Stimulated activated CD4-positive, alpha-beta T cell treated with anti-CD3 and anti-CD28 coated beads, Interleukin-1b, Interleukin-23, amount 100 ng/mL, for 24 hours (primary cell): ENCODE measurements at places on chromosomes 13 and 19.

DNA sequence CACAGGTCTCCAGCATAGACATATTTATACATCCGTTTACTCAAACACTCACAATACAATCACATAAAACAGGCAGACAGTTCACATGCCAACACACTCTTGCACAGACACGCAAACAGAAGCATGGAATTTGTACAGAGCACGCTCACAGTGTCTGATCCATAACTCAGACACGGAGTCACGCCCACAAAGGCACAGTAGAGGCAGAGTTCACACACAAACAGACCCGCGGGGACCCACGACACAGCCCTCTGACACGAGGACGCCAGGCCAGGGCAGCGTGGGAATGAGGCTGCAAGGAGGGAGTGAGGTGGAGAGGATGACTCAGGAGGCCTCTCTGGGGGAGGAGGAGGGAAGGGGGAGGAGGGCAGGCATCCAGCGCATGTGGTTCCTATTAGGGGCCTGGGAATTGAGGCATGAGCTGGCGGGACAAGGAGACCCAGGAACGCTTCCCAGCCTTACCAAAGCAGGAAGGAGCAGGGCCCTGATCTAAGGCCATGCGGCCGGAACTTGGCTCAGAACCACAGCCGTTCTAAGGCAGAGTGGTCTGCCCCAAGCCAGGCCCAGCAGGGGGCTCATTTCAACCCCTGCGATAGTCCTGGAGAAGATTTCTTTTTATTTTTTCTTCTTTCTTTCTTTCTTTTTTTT, 9.1 kb upstream of the OLFM2 start:
- DNase-seq = no peak

DNA sequence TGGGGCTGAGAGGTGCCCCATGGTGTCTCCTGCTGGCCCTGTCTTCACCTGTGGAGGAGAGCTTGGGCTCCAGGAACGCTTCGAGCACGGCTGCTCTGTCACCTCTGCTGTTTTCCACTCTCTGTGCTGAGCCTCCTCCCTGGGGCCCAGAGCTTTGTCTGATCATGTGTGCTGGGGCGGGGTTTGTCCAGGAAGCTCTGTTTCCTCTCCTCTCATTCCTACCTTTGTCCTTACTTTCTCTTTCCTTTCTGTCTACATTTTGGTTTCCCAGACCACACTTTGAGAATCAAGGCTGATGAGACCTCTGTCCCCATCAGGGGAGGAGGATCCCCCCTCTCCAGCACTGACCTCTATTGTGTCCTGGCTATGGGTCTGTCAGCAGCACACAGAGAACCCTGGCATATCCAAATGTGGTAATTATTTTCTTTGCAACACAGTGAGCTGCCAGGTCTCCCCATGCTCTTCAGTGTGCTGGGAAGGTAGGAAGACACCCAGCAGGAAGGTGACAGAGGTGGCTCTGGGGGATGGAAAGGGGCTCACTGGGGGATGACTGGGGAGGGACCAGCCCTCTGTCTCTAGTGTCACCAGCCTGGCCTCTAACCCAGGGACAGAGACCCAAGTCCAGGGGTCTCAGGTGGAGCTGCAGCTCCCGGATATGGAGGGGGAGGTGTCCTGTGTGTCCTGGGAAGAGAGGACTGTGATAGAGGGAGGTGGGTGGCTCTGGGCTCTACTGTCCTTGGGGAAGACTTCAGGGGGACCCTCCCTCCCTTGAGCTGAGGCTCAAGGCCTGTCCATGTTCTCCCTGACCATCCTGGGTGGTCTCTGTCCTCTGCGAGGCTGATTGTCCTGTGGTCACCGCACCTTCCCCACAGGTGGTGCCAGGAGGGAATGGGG, at the start of gene CEACAM1:
Gene CEACAM1, minus strand, starts transcription at position 128 of the 894 bp plus-strand sequence. Its CDS starts 107 bp downstream, at position 21.
- DNase-seq = no peak

DNA sequence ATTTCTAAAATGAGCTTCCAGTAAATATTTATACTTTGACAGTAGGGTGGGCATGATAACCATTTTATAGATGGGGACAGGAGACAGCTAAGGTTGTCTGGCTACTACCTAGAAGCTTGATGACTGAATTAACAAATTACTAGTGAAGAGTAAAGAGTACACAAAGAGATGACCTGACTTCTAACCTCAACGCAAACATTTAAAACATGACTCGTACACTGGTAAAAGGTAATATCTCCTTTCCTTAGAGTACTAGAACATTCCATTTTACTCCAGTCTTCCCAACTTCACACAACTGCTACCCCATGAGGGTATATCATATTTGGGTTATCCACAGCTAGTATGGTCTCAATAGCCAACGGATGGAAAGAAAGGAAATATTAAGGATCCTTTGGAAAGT, 258.9 kb downstream of the FOXO1 start:
- DNase-seq = no peak

DNA sequence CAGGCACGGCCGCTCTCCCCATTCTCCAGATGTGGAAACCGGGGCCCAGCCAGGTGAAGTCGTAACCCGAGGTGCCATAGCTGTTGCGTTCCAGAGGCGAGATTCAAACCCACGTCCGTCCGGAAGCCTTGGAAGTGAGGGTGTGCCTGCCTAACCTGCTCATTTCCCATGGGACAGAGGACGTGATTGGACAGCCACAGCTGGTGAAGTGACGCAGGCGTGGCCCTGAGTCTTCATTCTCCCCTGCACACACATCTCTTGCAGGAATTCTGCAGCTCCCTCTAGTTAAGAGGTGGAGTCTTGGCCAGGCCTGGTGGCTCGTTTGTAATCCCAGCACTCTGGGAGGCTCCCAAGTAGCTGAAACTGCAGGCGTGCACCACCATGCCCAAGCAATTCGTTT, 16.8 kb downstream of the MEIS3 start:
- DNase-seq = no peak

GRCh38 chr19:13437919-13438618, 68.2 kb downstream of the CACNA1A start:
- no peak for DNase-seq

- no peak for DNase-seq
Measured at GRCh38 chr13:35888457-35888883, 242.7 kb downstream of the DCLK1 start.

- no peak for DNase-seq
Measured at GRCh38 chr13:110298505-110299282, 8.3 kb downstream of the COL4A1 start.

DNA sequence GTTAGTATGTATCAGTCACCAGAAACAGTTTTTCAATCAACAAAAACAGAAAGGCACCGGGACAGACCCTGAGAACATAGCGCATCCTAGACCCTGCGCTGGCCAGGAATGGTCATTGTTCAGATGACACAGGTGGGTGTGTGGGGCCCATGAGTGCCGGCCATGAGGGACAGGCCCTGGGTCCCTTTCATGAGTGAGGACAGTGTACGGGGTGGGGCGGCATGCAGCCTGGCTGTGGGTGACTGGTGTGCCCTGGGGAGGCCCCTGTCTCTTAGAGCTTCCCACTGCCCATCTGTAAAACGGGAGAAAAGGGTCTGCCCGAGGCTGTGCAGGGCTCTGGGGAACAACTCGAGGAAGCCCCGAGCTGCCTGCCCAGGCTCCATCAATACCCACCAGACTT, 25.8 kb downstream of the PBX4 start:
- DNase-seq = no peak

DNA sequence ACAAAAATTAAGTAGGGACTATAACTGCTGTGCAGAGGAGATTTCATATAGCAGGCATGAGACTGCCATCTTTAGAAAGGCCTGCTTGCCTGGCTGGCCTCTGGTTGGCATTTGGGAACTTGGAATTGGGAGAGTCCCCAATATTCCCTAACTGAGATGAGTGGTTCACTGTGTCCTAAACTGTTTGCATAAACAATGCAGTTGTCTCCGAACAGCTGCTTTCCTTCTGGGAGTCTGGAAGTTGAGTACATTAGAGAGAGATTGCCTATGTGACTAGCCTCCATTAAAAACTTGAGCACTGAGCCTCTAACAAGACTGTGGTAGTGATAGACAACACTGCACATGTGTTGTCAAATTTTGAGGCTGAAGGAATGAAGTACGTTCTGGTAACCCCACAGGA, 47.4 kb downstream of the STOML3 start:
- no peak for DNase-seq

GRCh38 chr13:42068886-42069285, 20.4 kb downstream of the DGKH start:
- DNase-seq = no peak

GRCh38 chr13:91747186-91747585, 348.8 kb downstream of the GPC5 start:
- no peak for DNase-seq

- no peak for DNase-seq
Measured at GRCh38 chr13:73110814-73111213, 52.0 kb downstream of the KLF5 start.

DNA sequence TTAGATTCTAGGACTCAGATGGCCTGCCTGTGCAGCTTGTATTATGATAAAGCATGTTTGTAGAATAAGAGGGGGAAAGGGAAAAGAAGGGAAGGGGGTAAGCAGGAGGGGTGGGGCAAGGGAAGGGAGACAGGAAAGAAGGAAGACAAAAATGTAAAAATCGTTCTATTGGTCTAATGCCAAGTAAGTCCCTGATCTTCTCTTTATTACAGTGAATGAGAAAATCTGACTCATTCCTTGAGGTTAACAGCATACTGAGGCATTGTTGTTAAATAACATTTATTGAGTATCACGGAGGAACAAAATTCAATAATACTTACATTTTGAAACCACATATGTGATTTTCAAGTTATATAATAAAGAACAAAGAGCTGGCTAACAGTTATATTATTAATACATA, 1534.7 kb downstream of the OLFM4 start:
- DNase-seq = no peak

GRCh38 chr19:55635856-55636440, 4.9 kb upstream of the ZNF580 start:
- no peak for DNase-seq

DNA sequence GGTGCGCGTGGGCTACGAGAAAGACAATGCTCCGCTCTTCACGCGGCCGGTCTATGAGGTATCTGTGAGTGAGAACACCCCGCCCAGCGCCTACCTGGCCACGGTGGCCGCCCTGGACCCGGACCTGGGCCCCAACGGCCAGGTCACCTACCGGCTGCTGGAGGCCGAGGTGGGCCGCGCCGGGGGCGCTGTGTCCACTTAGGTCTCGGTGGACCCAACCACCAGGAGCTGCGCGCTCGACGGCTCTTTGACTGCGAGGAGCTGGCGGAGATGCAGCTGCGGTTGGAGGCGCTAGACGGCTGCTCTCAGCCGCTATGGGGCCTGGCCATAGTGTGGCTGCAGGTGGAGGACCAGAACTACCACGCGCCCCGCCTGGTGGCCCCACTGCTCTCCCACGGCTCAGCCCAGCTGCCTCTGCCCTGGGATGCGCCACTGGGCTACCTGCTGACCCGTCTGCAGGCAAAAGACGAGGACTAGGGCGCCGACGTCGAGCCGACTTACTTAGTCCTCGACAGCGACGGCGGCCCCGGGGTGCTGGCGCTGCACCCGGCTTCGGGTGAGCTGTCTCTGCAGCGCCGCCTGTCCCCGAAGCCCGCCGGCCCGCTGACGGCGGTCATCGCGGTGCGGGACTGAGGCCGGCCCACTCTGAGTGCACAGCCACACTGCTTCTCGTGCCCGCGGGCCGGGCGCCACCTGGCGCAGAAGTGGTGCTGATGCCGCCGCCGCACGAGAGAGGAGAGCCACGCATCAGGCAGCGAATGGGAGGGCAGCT, 173.0 kb downstream of the OLFM4 start:
- DNase-seq = no peak

- no peak for DNase-seq
Measured at GRCh38 chr13:102868366-102868936, 22.6 kb downstream of the ERCC5 start.

DNA sequence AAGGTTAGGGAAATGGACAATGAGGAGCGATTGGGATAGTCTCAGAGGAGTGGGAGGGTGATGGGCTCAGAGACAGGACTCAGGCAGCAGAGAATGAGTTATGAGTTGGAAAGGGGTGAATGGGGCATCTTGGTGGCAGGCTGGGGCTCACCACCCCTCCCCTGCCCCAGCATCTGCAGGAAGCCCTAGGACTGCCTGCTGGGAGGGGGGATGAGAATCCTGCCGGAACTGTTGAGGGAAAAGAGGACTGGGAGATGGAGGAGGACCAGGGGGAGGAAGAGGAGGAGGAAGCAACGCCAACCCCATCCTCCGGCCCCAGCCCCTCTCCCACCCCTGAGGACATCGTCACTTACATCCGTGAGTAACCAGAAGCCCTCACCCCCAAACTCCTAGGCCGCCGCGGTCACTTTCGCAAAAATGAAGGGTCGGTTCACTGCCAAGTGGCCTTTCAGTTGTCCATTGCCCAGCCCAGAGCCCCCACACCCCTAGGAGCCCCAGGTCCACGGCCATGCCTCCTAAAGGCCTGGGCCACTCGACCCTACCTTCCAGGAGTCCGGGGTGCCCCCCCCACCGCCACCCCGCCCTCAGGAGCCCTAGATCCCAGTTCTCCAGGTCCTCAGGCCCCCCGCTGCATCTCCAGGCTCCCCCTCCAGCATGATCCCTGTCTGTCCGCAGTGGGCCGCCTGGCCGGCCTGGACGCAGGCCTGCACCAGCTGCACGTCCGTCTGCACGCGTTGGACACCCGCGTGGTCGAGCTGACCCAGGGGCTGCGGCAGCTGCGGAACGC, 764 bp downstream of the CLEC11A start:
- DNase-seq = no peak
